Upper lobe of right lung (tissue), 1 donor: ENCODE measurements at places on chromosomes 1 and 21. TPM values are rescaled to one million over a fixed set of nuclear protein-coding genes. Genes with fewer than 3 reads are reported as not detected.

GRCh38 chr21:29248124-29248523, 50.6 kb upstream of the BACH1 start:
- DNase-seq, result no peak
- H3K4me1 ChIP-seq, result no peaks in the 10 kb centered on the region
- H3K27ac ChIP-seq, result no peak overlapping the region

DNA sequence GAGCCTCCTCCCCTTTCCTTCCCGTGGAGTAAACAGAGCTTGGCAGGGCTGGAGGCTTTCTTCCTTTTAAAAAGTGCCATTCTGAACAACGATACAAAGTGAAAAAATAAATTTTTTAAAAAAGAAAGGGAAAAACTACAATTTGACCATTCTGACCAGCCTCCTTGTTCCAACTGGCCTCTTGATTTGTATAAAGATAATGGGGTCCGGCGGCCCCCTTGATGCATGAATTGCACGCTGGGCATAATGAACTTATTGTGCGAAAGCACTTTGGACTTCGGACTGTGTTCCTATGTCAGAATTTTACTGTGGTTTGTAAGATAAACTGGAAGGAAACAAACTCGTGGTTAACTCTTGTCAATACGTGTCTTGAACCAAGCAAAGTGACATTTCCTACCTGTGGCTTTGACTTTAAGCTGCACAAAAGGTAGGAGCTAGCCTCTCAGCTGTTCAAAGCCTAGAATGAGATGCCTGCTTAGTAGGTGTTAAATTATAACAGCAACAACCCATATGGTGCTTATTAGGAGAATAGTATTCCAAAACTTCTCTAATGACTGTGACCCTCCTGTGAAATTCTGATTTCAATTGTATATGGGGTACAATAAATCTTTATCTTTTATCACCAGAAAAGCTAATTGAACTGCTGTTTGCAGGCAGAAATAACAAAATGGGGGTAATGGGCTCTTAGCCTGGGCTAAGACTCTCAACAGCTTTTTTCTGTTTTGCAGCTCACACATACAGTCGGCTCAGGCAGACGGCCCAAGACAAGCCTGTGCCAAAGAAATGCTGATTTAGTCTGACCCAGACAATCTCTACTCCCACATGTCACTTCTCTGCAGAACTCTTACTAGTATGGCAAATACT, 9.3 kb downstream of the IRF2BP2 start:
- H3K36me3 ChIP-seq, result peaks cover 12% of the 10 kb centered on the region
- peak overlapping the region; percentile 99 for H3K27ac ChIP-seq
- H3K4me1 ChIP-seq, result peaks cover 52% of the 10 kb centered on the region
- H3K4me3 ChIP-seq, result peak overlapping the region; percentile 56
- DNase-seq, result no peak

DNA sequence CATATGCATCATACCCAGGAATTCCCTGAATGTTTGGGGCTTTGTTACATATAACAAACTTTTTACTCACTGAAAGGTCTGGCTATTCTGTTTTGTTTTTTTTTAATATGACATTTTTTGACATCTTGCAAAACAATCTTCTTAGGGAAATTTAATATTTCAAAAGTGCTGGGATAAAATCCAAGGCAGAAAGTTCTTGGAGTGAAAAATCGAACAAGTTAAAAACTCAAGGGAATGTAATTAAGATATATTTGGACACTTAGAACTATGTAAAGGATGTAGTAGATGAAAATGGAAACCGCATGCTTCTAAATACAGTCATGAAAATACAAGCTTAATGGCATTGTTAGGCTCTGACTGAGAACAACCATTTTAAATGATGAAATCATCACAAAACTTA, 8.6 kb downstream of the CHODL start:
- H3K36me3 ChIP-seq, result no peaks in the 10 kb centered on the region
- no peaks in the 10 kb centered on the region for H3K27me3 ChIP-seq
- no peak overlapping the region for H3K27ac ChIP-seq
- H3K4me1 ChIP-seq, result no peaks in the 10 kb centered on the region
- H3K4me3 ChIP-seq, result no peak overlapping the region
- no peak for DNase-seq

DNA sequence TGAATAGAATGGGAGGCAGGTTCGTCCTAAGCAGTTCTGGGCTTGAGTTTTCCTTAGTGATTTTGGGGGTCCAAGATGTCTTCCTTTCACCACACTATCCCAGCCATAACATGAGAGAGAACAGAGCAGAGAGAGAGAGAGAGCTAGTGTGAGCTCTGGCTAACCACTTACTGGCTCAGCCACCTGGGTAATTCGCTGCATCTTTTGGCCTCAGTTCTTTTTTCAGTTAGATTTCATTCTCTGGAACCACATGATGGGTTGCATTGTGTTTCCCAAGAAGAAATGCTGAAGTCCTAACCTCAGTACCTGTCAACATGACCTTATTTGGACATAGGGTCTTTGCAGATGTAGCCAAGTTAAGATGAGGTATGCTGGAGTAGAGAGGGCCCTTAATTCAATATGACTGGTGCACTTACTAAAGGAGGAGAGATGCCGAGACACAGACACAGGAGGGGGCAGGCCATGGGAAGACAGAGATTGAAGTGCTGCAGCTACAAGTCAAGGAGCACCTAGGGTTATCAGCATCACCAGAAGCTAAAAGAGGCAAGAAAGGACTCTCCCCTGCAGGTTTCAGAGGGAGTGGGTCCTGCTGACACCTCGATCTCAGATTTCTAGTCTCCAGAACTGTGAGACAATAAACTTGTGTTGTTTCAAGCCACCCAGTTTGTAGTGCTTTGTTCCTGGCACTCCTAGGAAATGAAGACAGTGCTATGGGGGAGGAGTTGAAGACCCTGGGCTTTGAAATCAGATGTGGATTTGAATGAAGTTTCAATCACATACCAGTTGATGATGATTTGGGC, 26.2 kb upstream of the TARBP1 start:
- H3K4me3 ChIP-seq, result no peak overlapping the region
- H3K4me1 ChIP-seq, result peaks cover 5% of the 10 kb centered on the region
- H3K27me3 ChIP-seq, result no peaks in the 10 kb centered on the region
- no peak for DNase-seq
- no peak overlapping the region for H3K27ac ChIP-seq

DNA sequence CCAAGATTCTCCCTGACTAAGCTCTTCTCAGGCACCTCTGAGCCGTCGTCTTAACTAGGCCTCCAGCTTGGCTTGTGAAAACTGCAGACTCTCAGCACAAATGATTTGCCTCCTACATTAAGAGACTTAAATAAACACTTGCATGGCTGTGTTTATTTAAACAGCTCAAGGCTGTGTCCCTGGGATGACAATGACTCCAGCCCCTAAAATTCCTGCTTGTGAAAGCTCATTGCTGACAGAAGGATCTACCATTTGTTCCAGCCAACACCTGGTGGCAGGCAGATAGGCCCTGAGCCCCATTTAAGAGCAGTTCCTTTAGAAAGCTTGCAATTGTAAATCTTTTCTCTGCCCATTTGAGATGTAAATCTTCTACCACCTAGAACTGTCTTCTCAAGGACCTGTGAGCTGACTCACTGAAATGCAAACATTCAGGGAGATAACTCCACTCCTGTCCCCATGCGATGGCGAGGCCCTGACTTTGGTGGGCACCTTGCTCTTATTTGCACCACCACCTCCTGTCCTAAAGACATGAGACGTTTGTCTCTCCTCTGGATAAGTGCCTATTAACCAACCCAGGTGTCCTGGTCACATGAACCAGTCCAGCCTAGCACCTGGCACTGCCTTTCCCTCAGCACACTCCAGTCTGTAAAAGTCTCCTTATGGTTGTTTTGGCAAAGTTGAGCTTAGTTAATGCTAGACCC, 15.1 kb upstream of the PCP4 start:
- H3K36me3 ChIP-seq, result no peaks in the 10 kb centered on the region
- no peak overlapping the region for H3K4me3 ChIP-seq
- no peaks in the 10 kb centered on the region for H3K4me1 ChIP-seq
- no peak for DNase-seq
- H3K27me3 ChIP-seq, result no peaks in the 10 kb centered on the region
- no peak overlapping the region for H3K27ac ChIP-seq

DNA sequence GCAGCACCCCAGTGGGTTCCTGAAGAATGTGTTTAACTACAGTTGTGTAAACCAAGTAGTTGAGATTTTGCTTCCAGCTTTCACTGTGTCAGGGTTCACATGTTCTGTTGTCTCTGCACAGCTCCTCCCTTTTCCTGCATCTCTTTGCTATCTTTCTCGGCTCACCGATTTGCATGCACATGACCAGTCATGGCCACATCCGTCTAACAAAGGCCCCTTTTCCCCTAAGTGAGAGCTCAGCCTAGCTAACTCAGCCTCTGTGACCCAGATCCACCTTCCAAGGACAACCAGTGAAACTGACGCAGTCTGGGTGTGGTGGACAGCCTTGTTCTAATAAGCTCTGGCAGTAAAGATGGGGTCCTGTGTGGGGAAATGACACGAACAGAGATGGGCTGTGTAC, 101.1 kb downstream of the ZP4 start:
- DNase-seq, result no peak
- no peak overlapping the region for H3K27ac ChIP-seq
- no peaks in the 10 kb centered on the region for H3K27me3 ChIP-seq
- no peaks in the 10 kb centered on the region for H3K4me1 ChIP-seq
- no peaks in the 10 kb centered on the region for H3K36me3 ChIP-seq
- no peak overlapping the region for H3K4me3 ChIP-seq

DNA sequence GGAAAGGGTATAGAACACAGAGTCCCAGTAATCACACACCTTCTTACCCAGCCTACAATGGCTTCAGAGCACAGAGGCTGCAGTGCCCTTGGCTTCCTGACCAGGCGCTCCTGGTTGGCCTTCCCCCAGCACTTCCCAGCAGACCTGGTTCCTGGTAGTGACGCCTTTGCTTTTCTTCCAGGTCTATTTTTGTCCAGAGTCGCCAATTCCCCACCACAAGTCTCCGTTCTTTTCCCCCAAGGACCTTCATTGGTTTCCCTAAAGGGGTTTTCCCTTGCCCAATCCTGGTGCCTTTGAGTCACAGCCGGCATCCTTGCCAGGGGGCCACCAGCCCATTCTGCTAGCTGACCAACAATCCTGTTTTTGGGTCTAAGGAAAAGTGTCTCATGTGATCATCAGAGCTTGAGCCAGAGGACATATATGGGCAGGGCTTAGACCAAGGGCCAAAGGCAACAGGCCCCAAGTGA, 84.8 kb downstream of the KCNJ15 start:
- DNase-seq, result peak; percentile 71
- no peaks in the 10 kb centered on the region for H3K36me3 ChIP-seq
- H3K4me3 ChIP-seq, result no peak overlapping the region

- no peaks in the 10 kb centered on the region for H3K4me1 ChIP-seq
- H3K27ac ChIP-seq, result no peak overlapping the region
- H3K4me3 ChIP-seq, result no peak overlapping the region
- no peaks in the 10 kb centered on the region for H3K27me3 ChIP-seq
- H3K36me3 ChIP-seq, result no peaks in the 10 kb centered on the region
These were observed 42.8 kb downstream of the RTCA start for GRCh38 chr1:100308777-100309176.

LRRC53 gene
- not detected for total RNA-seq

MLLT11 gene
- 0.72 TPM for total RNA-seq
